Glomerular endothelial cell (primary cell): ENCODE measurements at places on chromosomes 2 and 18. TPM values are rescaled to one million over a fixed set of nuclear protein-coding genes. Genes with fewer than 3 reads are reported as not detected.

GRCh38 chr2:189152483-189152882 is 27.1 kb downstream of the COL5A2 start:
- no peak for DNase-seq

Gene TCF23
- total RNA-seq, result not detected in 2 replicates

Gene FAM98A
- 46.6 and 122 TPM in 2 replicates for total RNA-seq

- DNase-seq, result no peak
Measured at GRCh38 chr2:187462839-187463238, 14.8 kb upstream of the CALCRL start.

GRCh38 chr18:45342166-45342565 is 273.1 kb upstream of the SLC14A2 start:
- DNase-seq, result no peak

- no peak for DNase-seq
Measured at GRCh38 chr2:217856159-217856558, 146.6 kb downstream of the TNS1 start.

Gene PER2
- 1.5 and 3.7 TPM in 2 replicates for total RNA-seq

GRCh38 chr2:172425336-172425735 is 2.0 kb upstream of the ITGA6 start:
- DNase-seq, result no peak

Gene RIT2
- total RNA-seq, result not detected in 2 replicates
